Left renal cortex interstitium (tissue), 4 donors: ENCODE measurements at places on chromosomes 16 and 17. TPM values are rescaled to one million over a fixed set of nuclear protein-coding genes. Genes with fewer than 3 reads are reported as not detected.

DNA sequence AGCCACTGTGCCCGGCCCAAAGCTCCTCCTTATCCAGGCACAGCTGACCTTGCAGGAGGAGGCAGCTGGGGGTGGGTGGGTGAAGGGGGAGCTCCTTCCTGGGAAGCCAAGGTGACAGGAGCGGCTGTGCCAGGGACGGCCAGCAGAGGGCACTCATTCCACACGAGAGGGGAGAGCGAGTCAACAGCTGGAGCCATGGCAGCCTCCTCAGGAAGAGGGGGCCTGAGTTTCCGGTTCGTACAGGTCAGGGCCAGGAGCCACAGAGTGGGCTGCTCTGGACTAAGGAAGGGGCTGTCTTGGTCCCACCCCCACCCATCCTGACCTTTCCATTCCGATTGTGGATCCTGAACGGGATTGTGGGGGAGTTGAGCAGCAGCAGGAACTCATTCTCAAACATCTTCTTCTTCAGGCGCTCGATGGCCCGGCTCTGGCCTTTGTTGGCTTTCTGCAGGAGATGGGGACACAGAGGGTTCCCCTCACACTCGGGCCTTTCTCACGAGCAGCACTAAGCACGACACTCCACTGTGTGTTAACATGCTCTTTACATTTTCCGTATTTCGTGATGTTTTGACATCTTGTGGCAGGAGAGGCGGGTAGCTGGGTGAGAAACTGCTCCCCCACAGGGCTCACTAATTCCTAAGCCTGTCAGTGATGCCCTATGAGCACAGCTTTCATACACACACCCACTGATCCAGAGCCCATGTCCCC lies 61.6 kb downstream of the TIMM22 start:
- DNase-seq = no peak

The TSPAN10 gene
- polyA plus RNA-seq = 3.3 TPM

The PPL gene
- 32.0 TPM for polyA plus RNA-seq

DNA sequence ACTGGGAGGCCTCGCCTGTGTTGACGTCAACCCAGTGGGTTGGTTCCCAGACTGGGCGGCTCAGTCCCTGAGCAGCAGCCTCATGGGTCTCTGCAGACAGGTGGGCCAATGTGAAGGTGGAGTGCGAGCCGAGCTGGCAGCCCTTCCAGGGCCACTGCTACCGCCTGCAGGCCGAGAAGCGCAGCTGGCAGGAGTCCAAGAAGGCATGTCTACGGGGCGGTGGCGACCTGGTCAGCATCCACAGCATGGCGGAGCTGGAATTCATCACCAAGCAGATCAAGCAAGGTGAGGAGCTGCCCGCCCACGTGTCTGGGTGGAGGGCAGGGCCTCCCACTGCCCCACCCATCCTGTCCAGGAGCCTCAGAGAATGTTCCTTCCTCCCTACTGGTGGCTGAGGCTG lies 44.1 kb downstream of the MRC2 start:
- DNase-seq = no peak

GRCh38 chr17:40553694-40554534 lies 11.4 kb downstream of the CCR7 start:
- DNase-seq = no peak

DNA sequence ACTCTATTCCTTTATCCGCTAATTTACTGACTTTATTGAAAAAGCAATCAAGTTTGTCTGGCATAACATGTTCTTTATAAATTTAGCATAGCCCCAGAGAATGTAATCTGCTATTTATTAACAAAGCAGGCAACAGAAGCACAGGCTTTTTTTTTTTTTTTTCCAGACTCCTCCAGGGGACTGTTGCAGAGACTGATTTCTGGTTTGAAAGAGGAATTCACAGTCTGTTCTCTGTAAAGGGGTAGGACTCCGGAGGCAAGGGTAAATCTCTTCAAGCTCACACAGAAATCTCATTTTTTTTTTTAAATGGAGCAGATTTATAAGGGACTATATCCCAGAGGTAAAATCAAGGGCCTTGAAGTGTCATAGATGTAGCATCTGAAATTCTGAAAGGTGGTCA lies 1386.5 kb upstream of the CDH8 start:
- DNase-seq = no peak

GRCh38 chr17:40552806-40553693 lies 12.2 kb downstream of the CCR7 start:
- no peak for DNase-seq

The TMEM88 gene
- 34.0 TPM for polyA plus RNA-seq

The CSH2 gene
- not detected for polyA plus RNA-seq

- no peak for DNase-seq
Observed at GRCh38 chr16:1112506-1113184, 16.6 kb upstream of the C1QTNF8 start.

The FNDC8 gene
- 0.22 TPM for polyA plus RNA-seq

GRCh38 chr17:45382226-45382625 lies 50.4 kb downstream of the ARHGAP27 start:
- no peak for DNase-seq

DNA sequence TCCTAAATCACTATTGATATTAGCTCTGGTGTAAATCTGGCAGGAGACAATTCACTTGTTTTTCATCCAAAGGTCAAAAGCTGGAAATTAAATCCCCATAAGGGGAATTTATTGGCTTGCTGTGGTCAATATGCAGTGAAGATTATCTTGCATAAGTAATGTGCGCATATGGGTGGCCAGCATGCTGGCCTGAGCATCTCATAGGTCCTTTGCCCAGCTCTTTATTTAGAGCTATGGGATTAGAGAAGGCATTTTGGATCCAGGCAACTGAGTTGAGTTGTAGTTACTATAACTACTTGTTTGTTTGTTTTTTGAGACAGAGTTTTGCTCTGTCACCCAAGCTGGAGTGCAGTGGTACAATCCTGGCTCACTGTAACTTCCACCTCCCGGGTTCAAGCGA lies 110.7 kb downstream of the AATF start:
- DNase-seq = no peak

- no peak for DNase-seq
Observed at GRCh38 chr16:13453938-13454553, 465.9 kb upstream of the ERCC4 start.

DNA sequence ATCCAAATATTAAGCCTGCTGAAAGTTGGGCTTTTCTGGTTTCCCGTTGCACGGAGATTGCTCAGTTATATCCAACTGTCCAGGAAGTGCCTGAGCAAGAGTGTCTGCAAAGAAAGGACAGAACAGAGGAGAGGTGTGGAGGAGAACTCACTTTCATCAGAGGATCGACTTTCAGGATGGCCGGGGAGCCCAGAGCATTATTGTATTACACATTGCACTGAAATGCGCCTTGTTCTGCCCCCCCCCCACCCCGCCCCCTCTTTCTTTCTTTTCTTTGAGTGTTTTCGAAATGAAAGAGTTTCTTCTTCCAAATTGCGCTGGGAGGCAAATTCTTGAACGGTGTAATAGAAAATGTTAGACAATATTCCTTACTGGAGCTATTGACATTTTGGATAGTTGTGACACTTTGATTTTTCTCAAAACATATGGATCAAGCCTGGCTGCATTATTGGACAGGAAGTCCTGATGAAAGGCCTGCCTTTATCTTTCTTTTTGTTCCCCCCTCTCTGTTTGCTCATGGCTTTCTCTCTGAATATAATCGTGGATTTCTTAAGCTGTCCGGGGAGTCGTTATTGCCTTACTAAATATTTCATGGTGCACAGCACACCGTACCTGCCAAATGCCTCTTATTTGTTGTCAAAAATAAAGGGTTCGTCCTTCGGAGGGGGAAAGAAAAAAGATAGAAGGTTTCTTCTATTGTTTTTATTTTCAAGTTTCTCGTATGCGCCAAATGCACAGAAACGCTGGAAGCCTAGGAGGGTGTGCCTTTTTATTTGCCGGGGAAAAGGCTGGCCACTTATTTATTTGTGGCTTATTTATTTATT lies 110.8 kb downstream of the IRX3 start:
- no peak for DNase-seq

The SDR42E2 gene
- polyA plus RNA-seq = 0.27 TPM

GRCh38 chr17:49694847-49695697 lies 12.7 kb downstream of the SLC35B1 start:
- no peak for DNase-seq

The HES7 gene
- 0.13 TPM for polyA plus RNA-seq

The HSPB9 gene
- 0.14 TPM for polyA plus RNA-seq

DNA sequence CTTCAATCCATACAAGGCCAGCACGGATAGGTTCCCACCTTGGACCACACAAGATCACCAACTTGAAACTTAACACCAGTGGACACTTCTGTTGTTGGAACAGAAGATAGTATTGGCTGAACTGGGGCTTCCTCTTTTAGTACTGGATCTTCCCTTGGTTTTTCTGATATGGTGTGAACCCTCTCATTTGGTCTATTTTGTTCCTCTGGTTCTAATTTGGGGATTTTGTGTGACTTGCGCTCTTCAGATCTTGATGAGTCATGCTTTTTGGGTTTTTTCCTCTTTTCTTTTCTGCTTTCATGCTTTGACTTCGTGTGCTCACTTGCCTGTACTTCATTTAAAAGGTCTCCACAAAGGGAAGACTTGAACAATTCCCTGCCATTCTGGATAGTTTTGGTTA lies 39.0 kb downstream of the SOST start:
- DNase-seq = no peak
